EH (cell line): ENCODE measurements at places on chromosomes 7 and 10.

- no peak for DNase-seq
These were observed 6.2 kb downstream of the PYROXD2 start for GRCh38 chr10:98408799-98409198.

DNA sequence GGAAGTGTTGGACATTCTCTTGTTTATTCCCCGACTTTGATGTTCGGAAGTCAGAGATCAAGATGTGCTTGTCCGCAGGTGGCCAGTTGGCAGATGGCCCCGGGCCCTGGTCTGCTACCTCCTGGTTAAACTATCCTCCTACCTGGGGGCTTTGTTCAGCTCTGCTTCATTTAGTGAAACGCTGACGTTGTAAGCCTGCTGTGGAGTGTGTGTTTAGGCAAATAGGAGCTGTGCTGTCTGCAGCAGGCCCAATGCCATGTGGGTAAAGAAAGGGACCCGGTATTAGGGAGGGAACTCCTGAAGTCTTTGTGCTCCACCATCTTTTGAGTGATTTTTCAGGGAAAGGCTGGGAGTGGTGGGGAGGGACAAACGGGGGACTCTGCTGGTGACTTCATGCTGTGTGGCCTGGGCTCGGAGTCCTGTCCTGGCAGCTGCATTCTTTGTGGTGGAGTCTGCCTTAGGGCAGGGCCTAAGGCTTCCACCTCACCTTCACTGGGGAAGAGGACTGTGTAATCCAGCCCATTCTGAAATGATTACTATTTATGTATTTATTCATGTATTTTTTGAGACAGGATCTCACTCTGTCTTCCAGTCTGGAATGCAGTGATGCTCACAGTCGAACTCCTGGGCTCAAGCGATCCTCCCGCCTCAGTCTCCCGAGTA lies 171.1 kb upstream of the KLF6 start:
- DNase-seq: no peak

- no peak for DNase-seq
These were observed 152.8 kb downstream of the SDHAF3 start for GRCh38 chr7:97270280-97270679.

- no peak for DNase-seq
These were observed 37.1 kb downstream of the SKIDA1 start for GRCh38 chr10:21488246-21488956.

- peak; percentile 79 for DNase-seq
These were observed 14.9 kb downstream of the BZW2 start for GRCh38 chr7:16660702-16661464.

DNA sequence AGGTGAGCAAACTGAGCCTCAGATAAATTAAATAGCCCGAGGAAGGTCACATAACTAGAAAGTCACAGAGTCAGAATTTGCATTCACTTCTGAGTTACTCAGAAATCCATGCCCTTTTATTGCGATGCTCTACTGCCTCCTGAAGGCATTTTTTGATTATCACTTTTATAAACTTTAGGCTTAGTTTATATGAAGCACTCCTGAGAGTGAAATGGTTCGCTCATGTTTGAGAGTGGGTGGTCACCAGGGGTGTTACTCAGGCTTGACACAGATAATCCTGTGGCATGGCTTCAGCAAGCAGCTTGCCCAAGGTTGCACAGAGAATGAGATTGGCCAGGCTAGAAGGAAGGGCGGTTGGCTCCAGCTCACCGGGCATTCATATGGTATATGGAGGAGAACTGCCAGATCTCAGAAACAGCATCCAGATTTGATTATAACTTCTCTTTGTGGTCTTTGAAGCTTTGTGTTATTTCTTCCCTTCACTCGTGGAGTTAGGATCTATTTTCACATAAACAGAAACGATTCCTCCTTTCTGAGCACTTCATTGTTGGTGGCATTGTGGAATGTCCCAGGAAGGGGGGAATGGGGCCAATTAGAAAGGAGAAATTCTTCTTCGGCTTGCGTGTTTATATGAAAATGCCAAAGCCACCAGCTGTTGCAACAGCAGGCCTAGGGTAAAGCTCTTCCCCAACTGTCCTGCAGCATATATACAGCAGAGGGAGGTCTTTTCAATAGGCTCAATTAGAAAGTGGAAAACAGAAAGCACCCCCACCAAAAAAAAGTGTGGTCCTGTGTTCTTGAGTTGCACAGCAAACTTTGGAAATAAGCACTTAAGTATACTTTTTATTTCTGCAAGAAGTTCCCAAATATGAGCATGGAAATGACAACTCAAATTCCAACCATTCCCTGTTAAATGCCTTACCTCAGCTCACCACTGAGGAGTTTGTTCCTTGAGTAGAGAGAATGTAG lies 628.8 kb downstream of the SUGCT start:
- peak; percentile 97 for DNase-seq

DNA sequence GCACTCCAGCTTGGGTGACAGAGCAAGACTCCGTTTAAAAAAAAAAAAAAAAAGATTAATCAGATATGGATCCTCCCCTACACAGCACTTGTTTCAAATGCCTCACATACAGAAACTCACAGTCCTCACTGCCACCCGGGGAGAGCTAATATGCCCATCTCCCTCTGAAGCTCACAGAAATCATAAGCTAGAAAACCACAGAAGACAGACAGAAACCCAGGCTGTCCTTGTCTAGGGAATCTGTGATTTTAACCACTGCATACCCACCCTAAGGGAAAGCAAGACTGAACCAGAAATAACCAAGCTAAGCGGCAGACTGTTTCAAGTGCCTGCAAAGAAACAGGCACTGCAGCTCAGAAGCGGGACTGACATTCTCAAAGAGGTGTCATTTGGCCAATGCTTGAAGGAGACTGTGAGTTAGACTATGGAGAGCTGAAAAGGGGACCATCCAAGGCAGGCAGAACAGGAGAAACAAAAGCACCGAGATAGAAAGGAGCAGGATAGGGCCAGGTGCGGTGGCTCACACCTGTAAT lies 37.6 kb downstream of the SLC37A3 start:
- no peak for DNase-seq

- DNase-seq: no peak
These were observed 216.3 kb upstream of the SHH start for GRCh38 chr7:156028521-156028920.

DNA sequence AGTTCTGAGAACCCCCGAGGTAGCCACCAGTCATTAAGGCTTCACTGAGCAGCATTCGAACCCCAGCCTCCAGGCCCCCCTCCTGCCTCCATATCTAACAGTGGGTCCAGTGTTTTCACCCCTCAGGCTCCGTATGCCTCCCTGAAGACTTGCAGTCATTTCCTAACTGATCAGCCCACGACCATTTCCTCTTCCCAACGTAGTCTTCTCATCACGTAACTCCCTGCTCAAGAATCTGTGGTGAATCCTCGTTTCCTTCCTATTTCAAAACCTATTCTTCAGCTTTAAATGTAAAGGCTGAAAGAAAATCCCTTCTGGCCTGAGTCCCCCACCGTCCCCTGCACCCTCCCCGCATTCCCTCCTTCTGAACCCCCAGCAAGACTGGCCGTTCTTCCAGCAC lies 21.1 kb downstream of the FRMD4A start:
- DNase-seq: no peak

DNA sequence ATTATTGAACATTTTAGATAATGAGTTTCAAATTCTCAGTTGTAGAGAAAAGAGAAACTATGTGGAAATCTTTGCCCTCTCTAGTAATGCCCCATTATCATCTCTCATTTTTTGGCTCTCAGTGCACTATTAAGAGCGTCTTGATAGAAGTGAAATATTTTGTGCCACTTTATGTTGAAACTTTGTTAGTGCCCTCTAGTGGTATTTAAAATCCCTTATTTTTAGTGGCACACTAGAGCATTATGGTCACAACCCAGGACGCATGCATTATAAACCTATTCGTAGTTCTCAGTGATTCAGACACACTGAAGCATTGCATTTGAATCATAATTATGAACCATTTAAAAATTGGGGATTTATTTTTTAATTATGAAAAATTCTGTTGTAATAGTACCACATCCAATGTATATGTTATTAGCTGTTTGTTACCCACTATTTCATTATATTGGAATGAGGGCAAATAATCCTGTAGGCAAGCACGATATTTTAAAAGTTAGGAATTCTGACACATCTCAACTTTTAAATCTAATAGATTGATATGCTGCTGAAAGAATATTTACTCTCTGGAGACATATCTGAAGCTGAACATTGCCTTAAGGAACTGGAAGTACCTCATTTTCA lies 21.9 kb downstream of the PDCD4 start:
- peak; percentile 56 for DNase-seq

- DNase-seq: no peak
These were observed 317.8 kb downstream of the HPSE2 start for GRCh38 chr10:98917828-98918227.

DNA sequence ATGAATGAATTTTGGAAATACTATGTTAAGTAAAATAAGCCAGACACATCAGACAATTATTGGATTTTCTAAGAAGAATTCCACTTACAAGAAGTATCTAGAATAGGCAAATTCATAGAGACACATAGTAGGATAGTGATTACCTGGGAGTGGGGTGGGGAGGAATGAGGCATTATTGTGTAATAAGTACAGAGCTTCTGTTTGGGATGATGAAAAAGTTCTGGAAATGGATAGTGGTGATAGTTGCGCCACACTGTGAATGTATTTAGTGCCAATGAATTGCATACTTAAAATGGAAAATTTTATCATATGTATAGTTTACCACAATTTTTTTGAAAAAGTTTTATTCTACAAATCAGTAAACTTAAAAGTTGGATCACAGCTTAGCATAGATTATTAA lies 297.2 kb upstream of the KAT6B start:
- no peak for DNase-seq

DNA sequence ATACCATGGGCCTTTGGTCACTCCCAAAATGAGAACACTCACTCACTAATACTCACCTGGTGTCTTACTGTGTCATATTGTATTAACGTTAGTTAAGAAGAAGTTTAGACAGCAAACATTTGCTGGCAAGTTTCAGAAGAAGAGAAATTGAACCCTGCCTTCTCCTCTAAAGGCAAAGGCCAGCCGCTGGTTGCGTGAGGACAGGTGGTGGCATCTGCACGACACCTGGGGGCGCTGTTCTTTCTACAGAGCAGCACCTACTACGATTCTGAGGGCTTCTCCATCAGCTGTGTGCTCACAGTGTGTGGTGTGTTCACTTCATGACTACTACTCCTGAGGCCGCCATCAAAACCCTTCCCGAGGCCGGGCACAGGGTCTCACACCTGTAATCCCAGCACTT lies 17.9 kb upstream of the CLEC2L start:
- no peak for DNase-seq

GRCh38 chr7:70505468-70505867 lies 626.5 kb upstream of the GALNT17 start:
- no peak for DNase-seq

DNA sequence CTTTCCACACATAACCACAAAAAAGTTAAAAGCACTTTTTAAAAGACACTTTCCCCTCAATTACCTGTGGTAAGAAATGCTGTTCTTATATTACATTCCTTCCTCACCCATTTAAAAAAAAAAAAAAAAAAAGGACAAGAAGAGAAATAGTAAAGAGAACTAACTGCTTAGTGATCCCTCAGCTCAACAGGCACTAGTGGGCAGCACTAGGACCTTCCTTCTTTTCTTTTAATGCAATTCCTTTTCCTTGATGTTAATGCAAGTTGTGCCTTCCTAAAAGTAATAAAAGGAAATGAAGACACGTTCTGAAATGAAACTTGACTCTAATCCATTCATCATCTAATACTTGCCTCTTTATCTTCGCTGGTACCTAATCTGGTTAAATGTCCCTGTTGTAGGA lies 189.7 kb downstream of the TCF7L2 start:
- DNase-seq: peak; percentile 46

DNA sequence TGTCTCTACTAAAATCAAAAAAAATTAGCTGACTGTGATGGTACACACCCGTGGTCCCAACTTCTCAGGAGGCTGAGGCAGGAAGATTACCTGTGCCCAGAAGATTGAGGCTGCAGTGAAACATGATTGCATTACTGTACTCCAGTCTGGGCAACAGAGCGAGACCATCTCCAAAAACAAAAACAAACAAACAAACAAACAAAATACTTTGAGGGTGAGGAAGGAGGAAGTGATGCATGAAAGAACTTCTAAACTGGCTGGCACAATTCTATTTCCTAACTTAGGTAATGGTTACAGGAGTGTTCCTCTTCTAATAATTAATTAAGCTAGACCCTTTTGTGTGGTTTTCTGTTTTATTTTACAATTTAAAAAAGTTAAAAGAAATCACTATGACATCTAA lies 15.5 kb downstream of the WAPL start:
- DNase-seq: no peak

DNA sequence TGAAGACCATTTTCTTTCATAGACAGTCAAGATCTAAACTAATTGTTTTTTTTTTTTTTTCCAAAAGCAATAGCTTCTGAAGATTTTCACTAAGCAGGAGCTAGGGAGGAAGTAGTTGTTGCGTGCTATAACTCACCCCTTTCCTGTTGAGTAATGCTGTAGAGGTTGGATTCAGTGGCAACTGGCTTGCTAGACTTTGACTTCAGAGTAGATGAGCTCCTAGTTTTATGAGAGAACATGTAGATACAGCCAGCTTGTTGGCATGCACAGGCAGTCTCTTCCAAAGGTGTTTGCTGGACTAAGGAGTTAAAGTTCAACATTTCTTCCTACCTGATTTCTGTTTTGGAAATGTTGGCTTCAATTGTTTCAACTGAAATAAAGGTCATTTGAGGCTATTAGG lies 66.2 kb upstream of the MXI1 start:
- DNase-seq: peak; percentile 24
